Urinary bladder (tissue), 4 donors: ENCODE measurements at places on chromosomes 11 and 22. TPM values are rescaled to one million over a fixed set of nuclear protein-coding genes. Genes with fewer than 3 reads are reported as not detected.

The ASCC2 gene
- 28.7 TPM for total RNA-seq

The LMF2 gene
- 21.4 TPM for total RNA-seq

The BIRC3 gene
- total RNA-seq = 6.2 TPM

The COMT gene
- total RNA-seq = 52.7 TPM

The TRIM44 gene
- 16.0 TPM for total RNA-seq

The CNGA4 gene
- not detected for total RNA-seq

The GRAP2 gene
- total RNA-seq = 3.2 TPM

The GPHA2 gene
- total RNA-seq = not detected

The PLXNB2 gene
- 61.7 TPM for total RNA-seq

The TRIM3 gene
- 17.7 TPM for total RNA-seq

The MRE11 gene
- total RNA-seq = 46.0 TPM

The ART1 gene
- not detected for total RNA-seq

The CCDC15 gene
- total RNA-seq = 12.1 TPM

The FGF4 gene
- total RNA-seq = not detected

The UBQLNL gene
- total RNA-seq = 0.85 TPM

The FIBIN gene
- total RNA-seq = 46.9 TPM

The CHORDC1 gene
- total RNA-seq = 50.1 TPM

The MS4A6E gene
- total RNA-seq = not detected

The ALG9 gene
- total RNA-seq = 57.7 TPM

The SLC3A2 gene
- 45.0 TPM for total RNA-seq

The CARD18 gene
- total RNA-seq = not detected
